HFF-Myc (cell line): ENCODE measurements at places on chromosomes 12 and 14.

- no peak for DNase-seq
Measured at GRCh38 chr14:93150227-93151208, 34.2 kb downstream of the MOAP1 start.

DNA sequence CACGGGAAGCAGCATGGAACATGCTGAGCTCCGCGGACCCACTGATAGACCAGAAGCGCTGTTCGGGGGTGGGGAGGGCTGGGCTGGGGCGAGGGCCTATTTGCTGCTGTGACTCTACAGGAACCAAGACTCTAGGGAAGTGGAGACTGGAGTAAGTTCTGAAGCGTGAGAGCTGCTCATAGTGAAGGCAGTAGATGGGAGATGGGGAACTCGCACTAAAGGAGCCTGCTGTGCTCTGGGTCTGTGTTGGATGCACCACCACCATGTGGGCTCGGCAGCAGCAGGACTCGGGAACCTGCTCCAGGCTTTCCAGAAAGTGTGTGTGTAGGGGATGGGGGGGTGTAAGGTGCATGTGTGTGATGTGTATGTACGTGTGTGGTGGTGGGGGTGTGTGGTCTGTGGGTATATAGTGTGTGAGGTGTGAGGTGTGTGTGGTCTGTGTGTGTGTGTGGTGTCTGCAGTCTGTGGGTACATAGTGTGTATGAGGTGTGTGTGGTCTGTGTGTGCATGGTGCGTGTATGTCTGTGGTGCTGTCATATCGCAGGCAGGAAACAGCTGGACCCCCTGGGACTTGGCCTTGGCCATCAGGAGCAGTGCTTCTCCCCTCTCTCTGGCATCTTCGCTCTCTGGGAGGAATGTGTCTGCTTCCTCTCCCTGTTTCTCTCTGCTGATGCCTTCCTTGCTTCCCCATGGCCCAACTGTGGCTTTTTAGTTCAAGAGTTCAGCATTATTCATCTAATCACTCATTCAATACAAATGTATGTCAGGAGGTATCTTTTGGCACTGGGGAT is 378.9 kb downstream of the FUT8 start:
- DNase-seq: no peak

DNA sequence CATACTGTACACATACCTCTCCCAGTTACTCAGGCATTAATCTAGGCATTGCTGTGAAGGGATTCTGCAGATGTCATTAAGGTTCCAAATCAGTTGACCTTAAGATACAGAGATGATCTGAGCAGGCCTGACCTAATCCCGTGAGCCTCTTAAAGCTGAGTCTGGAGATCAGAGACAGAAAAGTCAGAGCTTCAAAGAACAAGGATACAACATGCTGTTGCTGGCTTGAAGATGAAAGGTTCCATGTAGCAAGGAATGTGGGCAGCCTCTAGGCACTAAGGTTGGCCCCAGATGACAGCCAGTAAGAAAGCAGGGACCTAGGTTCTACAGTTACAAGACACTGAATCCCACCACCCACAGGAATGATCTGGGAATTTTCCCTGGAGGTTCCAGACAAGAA is 81.1 kb downstream of the MAP1LC3B2 start:
- DNase-seq: no peak

GRCh38 chr14:80100681-80101080 is 110.6 kb downstream of the DIO2 start:
- no peak for DNase-seq
